Gastroesophageal sphincter (tissue), 4 donors: ENCODE measurements at places on chromosomes 11 and 22.

DNA sequence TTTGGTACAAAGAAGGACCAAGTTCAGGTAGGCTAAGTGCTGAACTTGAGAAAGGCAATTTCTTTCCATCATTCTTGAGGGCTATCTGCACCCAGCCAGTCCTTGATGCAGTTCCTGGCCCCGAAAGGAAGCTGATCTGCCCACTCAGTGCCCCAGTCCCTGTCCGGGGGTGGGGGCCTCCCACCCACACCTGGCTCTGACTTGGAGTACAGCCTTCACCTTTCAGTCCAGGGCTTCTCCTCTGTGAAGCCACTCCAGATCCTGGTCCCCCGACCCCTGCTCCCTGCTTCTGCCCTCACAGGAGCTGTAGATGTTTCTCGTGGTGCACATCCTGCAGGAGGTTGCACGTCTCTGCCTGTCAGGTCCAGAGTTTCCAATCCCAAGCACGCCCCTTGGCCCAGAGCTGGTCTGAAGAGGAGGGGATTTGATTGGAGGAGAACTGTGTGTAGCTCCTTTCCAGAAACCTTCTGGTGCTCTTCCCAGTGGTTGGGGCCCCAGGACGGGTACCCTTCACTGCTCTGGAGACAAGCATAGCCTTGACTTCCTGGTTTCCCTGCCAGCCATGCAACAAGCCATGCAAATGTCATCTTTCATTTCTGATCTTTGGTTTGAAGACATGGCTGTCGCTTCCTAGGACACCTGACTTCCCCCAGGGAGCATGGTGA, 75.3 kb downstream of the BCR start:
- no peak for ATAC-seq

- ATAC-seq, result no peak
These were observed 161.4 kb downstream of the WT1 start for GRCh38 chr11:32273931-32274330.

DNA sequence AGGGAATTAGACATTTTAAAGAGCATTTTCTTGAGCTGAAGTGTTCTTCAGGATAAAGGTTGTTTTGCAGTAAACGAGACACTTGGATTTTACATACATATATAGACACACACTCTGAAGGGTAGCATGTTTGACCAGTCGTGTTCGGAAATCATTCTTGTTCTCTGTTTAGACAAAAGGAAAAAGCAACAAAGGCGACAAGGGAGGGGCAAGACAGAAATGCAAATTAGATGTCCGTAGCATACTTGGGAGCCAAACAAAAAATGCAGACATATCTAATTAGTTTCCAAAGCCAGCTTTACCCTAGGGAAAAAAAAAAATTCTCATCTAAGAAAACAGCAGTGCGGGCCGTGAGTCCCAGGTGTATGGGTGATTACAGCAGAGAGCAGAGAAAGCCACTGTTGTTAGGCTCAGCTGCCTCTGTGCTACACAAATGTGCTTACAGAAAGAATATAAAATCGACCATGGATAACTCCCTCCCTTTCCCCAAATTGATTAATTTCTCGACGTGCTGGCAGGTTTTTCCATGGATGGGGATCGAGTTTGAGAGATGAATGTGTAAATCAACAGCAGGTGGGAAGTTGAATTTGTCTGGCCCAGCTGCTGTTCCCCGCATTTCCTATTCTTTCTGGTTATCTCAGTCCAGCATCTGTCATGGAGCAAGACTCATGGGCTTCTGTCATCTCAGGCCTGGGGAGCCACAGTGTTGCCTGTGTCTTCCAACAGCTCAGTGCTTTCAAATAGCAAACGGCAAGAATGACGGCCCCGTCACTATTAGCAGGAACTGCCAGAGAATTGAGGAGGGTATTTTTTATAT, 176.5 kb upstream of the TTC12 start:
- no peak for ATAC-seq

DNA sequence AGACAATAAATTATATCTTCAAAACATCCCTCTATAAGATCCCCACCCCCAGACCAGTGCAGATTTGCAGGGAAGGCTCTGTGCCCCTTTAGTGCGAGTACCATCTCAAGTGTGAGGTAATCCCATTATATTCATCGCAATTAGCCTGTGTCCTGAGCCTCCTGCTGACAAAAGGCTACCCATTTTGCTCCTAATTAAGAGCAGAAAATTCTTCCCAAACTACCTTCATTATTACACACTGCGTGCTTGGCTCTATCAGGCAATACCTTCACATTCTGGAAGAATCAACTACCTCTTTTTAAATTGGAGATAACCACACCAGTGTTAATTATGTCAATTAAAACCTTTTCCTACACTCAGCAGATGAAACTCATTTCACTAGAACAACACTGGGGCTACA, 1133.4 kb upstream of the CCDC90B start:
- no peak for ATAC-seq

- ATAC-seq, result no peak
These were observed 259.8 kb upstream of the BLID start for GRCh38 chr11:122375687-122376399.

DNA sequence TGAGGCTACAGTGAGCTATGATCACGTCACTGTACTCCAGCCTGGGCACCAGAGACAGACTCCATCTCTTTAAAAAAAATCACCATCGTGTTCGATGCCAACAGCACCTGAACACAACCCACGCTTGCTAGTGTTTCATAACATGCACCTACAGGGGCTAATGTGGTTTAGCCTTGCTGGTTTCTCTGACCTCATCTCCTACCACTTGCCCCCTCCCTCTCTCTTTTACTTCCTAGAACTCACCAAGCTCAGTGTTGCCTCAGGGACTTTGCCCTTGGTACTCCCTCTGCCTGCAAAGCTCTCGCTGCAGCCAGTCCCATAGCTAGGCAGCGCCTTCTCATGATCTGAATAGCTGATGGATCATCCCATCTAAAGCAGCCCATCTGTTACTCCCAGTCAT, 99.8 kb downstream of the FBXO7 start:
- ATAC-seq, result peak; percentile 21

DNA sequence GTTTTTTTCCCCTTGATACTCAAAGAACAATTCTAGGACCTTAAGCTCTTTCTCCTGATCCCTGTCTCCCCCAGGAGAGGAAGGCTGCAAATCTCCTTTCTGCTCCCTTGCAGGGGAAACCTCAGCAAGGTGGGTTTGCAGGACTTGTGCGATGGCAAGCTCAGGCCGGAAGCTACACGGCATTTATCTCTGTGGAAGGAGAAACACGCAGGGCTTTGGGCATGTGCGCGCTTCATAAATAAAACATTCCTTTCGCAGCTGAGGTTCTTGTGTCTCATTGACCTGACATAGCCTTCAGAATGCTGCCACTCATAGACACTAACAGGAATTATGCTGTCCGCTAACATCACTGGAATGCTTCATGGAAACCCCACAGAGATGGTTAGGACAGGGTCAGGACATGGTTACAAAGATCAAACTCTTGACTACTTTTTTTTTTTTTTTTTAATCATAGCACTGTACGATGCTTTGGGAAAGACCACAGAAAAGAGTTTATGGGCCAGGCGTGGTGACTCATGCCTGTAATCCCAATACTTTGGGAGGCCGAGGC, 42.6 kb downstream of the SLN start:
- ATAC-seq, result no peak
